ENCODE measurements at places on chromosomes 2 and 18. TPM values are rescaled to one million over a fixed set of nuclear protein-coding genes. Genes with fewer than 3 reads are reported as not detected.

KYNU gene
- total RNA-seq: not detected

ZNF514 gene
- 16.3 TPM for total RNA-seq

PPM1B gene
- total RNA-seq: 32.5 TPM

UCN gene
- 1.5 TPM for total RNA-seq

FZD7 gene
- total RNA-seq: 63.1 TPM

UGT1A4 gene
- total RNA-seq: not detected

TUBA3D gene
- total RNA-seq: not detected

ILKAP gene
- total RNA-seq: 29.7 TPM

FAM228A gene
- 0.31 TPM for total RNA-seq

GPR39 gene
- total RNA-seq: not detected

ALPG gene
- not detected for total RNA-seq

SPDYA gene
- 3.4 TPM for total RNA-seq

TRIM54 gene
- total RNA-seq: not detected

APCDD1 gene
- total RNA-seq: 41.3 TPM

VWC2L gene
- not detected for total RNA-seq

GNAL gene
- total RNA-seq: 5.9 TPM

NEURL3 gene
- total RNA-seq: not detected

MGAT4A gene
- 2.1 TPM for total RNA-seq

CYS1 gene
- 7.0 TPM for total RNA-seq

AQP12B gene
- total RNA-seq: not detected

UBXN4 gene
- 76.4 TPM for total RNA-seq

IL1B gene
- total RNA-seq: not detected

MPP4 gene
- 0.37 TPM for total RNA-seq

LIPG gene
- 1.5 TPM for total RNA-seq

DPP4 gene
- total RNA-seq: 0.42 TPM

CXCR1 gene
- total RNA-seq: not detected

PRSS56 gene
- total RNA-seq: not detected

RALB gene
- total RNA-seq: 19.5 TPM

CACNB4 gene
- 6.0 TPM for total RNA-seq

TMEM247 gene
- not detected for total RNA-seq

TFCP2L1 gene
- total RNA-seq: not detected

HES6 gene
- 16.5 TPM for total RNA-seq
